Posterior vena cava (tissue), 2 donors: ENCODE measurements at places on chromosomes 7 and 10.

DNA sequence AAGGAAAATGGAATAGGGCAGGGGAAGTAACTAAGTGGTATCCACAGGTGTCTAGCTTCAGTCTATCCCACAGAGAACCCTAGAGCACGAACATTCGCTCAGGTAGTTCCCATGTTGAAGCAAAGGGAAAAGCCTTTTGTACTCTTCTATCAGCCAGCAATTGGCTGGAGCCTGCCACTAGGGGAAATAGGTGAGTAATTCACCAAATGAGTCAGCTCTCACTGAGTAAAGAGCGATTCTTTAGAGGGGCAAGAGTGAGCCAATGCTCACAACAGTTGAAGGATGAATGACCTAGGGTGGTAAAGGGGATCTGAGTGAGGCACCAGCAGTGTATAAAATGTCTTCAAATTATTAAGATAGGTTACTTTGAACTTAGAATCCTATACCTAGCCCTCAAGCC, 94.1 kb upstream of the ZNF800 start:
- DNase-seq, result no peak

DNA sequence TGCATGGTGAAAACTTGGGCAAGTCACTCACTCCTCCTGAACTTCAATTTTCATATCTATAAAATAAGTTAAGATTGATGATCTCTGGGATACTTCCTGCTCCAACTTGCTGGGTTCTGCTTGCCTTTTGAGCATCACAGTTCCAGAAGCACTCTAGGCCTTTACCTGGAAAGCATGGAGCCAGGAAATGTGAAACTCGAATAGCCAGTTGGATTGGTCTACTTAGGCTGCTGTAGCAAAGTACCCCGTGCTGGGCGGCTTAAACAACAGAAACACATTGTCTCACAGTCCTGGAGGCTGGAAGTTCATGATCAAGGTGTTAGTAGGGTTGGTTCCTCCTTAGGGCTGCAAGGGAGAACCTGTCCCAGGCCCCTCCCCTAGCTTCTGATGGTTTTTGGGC, 64.5 kb downstream of the NAMPT start:
- no peak for DNase-seq

DNA sequence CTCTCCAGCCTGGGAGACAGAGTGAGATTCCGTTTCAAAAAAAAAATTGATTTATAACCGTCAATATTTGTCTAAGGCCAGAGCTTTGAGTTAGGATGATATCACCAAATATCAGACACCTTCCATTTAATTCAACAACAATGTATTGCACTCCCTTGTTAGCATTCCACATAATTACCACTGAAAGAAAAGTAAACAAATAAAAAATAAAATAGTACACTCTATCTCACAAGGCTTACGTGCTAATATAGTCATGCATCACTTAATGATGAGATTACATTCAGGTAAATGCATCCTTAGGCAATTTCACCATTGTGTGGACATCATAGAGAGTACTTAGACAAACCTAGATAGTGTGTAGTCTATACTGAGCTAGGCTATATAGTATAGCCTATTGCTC, 127.6 kb upstream of the RHOBTB1 start:
- DNase-seq, result no peak

DNA sequence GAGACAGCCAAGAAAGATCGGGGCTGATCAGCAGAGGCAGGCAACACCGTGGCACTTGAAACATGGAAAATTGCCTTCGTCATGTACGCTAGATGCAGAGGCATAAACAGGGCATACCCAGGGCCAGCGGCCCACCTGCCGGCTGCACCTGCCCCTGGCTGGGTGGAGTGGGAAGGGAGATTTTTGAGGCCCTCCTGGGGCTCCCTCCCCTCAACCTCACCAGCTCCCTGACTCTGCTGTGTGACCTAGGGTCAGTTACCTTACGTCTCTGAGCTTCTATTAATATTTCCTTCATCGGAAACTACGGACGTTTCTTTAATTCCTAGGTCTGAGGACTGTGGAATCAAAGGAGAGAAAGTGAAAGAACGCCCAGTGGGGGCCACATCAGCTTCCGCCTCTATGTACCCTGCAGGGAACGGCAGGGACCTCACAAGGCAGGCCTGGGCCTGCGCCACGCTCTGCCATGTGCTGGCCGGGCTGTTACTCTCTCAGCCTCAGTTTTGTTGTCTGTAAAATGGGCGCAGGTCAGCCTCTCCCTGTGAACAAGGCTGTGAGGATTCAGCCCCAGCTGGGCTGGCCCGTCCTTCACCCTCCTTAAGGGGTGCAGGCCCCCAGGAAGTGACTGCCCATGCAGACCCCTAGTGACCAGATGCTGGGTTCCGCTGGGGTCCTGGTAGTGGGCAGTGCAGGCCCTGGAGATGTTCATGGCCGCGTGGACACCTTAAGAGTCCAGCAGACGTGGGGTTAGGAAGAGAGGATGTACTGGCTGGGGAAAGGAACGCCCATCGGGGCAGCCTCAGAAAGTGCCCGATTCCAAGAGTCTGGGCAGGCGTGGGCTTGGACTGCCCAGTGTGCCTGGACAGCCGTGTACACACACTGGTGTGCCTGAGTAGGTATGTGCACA, 22.7 kb downstream of the ELFN1 start:
- DNase-seq, result peak; percentile 72

- no peak for DNase-seq
These were observed 111.2 kb downstream of the GALNT11 start for GRCh38 chr7:152136686-152137085.

GRCh38 chr10:80051993-80052392, 26.5 kb upstream of the TMEM254 start:
- no peak for DNase-seq

DNA sequence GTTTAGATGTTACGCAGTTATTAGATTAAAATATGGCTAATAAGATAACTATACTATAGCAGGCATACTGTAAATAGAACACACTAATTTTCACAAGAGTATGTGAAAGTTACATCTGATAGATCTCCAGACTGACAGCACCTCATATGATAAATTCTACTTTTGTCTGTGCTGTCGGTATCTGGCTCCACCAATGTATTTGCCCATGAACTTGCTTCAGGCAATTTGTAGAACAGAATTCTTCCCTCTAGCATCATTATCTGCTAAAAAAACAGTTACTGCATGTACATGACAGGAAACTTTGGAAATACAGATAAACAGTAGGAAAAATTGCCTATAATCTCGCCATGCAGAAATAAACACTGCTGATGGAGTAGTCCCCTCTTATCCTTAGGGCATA, 137.7 kb downstream of the WNT2 start:
- DNase-seq, result no peak

DNA sequence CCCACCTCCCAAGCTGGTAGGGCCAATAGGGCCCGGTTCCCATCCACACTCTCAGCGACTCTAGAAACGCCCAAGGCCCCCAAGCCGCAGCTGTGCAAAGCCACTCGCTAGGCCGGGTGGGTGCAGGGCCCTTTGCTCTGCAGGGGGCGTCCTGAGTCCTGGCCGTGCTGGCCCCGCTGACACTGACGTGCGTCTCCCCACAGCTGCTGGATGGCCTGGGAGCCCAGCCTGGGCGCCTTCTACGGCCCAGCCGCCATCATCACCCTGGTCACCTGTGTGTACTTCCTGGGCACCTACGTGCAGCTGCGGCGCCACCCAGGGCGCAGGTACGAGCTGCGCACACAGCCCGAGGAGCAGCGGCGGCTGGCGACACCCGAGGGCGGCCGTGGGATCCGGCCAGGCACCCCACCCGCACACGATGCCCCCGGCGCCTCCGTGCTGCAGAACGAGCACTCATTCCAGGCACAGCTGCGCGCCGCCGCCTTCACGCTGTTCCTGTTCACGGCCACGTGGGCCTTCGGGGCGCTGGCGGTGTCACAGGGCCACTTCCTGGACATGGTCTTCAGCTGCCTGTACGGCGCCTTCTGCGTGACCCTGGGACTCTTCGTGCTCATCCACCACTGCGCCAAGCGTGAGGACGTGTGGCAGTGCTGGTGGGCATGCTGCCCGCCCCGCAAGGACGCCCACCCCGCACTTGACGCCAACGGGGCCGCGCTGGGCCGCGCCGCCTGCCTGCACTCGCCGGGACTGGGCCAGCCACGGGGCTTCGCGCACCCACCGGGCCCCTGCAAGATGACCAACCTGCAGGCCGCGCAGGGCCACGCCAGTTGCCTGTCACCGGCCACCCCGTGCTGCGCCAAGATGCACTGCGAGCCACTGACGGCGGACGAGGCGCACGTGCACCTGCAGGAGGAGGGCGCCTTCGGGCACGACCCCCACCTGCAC, 31.6 kb upstream of the KNDC1 start:
- DNase-seq, result peak; percentile 62

GRCh38 chr10:63700631-63701156, 179.5 kb downstream of the REEP3 start:
- no peak for DNase-seq

- no peak for DNase-seq
These were observed 300.9 kb downstream of the NEBL start for GRCh38 chr10:20596065-20596755.

DNA sequence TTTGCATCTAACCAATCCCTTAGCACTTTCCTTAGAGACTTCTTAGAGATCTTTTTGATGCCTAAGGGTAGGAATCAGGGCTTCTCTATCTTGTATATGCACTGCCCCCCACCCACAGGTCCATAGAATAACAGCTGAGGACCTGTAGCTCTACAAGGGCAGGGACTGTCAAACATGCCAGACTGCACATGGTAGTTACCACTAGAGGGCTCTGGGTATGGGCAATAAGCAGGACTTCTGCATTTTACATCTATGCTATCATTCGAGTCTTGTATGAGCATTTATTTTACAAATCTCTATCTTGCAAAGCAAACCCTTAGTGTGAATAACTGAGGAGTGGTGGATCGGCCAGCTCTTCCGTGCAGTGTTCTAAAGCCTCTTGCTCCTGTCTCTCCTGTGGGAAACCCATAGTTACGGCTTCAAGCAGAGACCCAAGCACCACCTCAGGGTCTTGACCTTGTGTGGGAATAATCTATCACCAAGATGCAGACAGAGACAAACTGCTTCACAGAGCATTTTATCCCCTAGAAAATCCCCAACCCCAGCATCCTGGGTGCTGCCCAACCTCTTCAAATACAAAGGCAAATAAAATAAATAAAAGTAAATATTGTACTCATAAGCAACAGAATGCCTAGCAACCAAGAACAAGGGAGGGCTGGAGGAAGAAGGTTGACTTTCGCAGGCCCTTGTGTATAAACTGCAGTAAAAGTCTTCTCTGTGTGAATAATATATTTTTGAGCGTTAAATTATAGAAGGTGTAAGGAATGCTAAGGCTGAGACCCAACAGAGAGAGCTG, 219.3 kb downstream of the WDR11 start:
- DNase-seq, result no peak

- no peak for DNase-seq
These were observed 112.3 kb upstream of the EFCAB10 start for GRCh38 chr7:105693576-105693975.

GRCh38 chr7:150648353-150649079, 16.3 kb upstream of the GIMAP6 start:
- no peak for DNase-seq

- no peak for DNase-seq
These were observed 1013.1 kb downstream of the TYW1 start for GRCh38 chr7:68009716-68010115.

DNA sequence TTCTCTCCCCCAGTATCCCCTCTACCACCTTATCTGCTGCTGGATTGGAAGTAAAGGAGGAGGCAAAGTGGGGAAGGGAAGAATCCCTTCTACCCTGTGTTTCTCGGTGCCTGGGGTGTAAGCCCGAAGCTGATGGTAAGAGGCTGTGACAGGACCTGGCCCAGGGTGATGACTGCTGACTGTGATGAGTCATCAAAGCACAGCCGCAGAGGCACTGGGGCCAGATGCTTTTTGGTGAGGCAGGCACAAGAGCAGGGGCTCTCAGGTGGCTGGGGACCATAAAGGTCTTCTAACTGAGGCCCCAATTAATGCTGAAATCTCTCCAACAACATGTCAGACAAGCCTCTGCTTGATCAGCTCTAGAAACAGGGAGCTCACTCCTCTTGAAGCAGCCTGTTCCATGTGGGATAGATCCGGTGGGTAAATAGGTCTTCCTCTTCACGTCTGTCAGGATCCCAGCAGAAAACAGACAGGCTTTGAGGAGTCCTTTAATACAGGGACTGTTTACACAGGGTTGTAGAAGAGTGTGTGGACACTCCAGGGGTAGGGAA, 86.1 kb upstream of the PCBD1 start:
- DNase-seq, result peak; percentile 46

GRCh38 chr10:69839696-69840345, 38.1 kb downstream of the COL13A1 start:
- no peak for DNase-seq

DNA sequence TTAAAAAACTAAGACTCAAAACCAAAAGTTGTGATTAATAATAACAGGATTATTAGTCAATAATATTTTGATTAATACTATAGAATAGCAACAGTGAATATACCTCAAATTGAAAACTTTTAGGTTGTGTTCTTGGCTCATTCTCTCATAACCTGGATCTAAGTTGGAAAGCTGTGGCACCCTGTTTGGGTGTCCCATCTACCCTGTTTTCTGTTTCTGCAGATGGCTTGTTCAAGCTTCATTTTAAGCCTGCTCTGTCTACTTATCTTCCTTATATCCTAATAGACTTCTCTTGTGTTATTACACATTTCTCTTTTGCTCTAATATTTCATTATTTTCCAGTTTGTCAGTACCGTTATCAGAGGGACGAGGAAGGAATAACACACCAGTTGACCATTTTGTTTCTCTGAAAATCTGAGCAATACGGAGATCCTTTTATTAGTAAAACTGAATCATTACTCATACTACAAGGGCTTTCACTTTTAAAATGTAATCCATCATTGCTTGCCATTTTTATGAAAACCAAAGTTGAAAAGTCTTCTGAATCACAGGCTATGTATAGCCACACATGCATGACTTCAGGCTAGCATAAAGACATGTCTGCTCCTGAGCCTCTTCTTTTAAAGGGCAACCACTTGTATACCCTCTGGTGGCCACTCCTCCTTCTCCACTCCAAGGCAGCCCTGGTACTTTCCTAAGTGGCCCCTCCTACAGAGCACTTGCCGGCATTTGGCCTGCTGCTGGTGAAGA, 22.3 kb downstream of the COX15 start:
- DNase-seq, result no peak

GRCh38 chr7:105438847-105439173, 50.1 kb upstream of the SRPK2 start:
- no peak for DNase-seq
